HS-27A (cell line): ENCODE measurements at places on chromosomes 1 and 21.

DNA sequence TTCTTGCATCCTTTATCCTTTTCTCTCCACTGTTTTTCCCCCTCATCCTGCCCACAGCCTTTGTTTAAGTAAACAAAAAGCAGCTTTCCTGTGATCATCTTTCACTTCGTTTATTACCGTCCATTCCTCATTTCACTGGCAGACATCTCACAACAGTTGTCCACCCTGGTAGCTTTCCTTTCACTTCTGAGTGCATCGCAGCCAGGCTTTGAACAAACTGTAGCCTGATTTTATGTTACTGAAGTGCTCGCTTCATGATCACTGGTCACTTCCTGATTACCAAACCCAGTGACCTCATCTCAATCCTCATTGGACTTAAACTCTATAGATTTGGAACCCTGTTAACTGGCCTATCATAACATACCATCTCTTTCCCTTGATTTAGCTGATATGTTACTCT, 67.7 kb downstream of the SDCCAG8 start:
- DNase-seq = no peak

DNA sequence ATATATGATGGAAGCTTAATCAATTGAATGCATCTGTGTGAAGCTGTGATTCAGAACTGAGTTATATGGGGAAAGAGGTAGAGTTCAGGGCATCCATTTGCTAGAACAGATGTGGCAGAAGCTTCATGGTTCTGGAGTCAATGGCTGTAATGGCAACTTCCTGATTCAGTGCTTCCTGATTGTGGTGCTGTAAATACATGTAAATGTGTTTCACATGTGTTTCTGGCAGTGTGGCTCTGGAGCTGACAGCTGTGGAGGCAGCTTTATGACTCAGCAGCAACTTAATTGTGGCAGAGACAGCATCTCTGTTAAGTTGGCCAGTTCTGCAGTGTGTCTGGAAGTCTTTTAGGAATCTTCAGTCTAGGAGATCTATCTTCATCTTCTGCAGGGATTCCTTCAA, 226.6 kb upstream of the ZRANB2 start:
- DNase-seq = no peak

DNA sequence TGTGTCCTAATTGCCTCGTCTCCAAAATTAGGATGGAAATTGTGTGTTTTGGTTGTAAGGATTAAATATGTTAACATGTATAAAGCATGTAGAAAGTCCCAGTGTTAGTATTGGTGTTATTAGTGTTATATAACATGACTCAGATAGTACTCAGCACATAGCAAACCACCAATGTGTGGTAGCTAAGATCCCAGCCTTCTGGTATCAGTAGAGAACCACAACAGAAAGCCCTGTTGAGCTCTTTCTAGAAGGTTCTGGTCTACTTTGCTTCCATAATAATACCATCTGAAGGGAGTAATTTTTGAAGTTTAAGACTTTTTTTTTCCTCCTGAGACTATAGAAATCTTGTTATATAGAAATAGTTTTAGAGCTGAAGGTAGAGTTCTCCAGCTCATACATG, 259.3 kb upstream of the SGIP1 start:
- no peak for DNase-seq

DNA sequence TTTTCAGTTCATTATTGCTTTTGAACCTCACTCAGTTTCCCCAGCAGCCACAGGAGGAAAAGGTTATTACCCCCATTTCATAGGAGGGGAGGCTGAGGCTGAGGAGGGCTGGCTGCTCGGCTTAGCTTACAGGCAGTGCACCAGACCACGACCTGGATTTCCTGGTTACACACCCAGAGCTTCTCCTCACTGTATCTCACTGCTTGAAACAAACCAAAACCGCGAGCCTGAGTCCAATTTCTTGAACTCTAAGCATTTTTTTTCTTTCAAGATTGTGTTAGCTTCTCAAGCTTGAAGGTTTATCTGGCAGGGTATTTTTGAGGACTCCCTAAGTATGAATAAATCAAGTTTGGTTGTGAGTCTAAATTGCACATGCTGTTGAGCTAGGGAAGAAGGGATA, 188.9 kb upstream of the EDN2 start:
- no peak for DNase-seq

DNA sequence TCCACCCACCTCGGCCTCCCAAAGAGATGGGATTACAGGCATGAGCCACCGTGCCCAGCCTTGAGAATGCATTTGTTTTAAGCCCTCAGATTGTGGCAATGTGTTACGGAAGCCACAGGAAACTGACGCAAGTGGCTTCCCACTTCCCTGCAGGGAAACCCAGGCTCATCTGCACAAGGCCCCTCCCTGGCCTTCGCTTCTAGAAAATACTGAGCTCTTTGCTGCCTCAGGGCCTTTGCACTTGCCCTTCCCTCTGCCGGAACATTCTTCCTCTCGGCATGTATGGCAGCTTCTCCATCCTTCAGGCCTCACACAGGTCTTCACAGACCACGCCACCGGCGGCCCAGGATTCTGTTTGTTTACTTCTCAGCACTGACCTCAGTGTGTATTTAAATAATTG, 137.0 kb upstream of the TMEM51 start:
- no peak for DNase-seq

DNA sequence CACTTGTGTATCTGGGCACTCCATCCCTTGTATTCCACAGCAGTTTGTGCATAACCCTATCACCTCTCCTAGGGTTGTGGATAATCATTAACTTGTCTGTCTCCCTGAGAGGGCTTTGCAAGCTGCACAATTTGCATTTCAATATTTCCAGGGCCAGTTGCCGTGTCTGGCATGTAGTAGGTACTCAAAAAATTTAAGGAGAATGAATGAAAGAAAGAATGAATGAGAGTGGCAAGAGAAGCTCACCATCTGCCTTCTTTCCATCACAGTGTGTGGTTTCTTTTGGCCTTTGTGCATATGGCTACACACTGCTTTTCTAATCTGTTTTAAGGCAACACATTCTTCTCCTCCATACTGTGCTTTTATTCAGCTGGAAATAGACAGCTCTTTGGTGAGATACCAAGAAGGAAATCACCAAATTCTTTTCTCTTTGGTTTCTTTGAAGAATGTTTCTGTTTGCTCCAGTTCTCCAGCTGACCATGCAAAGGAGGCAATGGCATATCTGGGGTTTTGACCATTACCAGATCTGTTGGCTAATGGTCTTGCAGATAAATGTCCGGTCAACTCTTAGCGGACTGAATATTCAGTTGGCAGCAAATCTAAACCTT, 49.4 kb downstream of the NGF start:
- no peak for DNase-seq

DNA sequence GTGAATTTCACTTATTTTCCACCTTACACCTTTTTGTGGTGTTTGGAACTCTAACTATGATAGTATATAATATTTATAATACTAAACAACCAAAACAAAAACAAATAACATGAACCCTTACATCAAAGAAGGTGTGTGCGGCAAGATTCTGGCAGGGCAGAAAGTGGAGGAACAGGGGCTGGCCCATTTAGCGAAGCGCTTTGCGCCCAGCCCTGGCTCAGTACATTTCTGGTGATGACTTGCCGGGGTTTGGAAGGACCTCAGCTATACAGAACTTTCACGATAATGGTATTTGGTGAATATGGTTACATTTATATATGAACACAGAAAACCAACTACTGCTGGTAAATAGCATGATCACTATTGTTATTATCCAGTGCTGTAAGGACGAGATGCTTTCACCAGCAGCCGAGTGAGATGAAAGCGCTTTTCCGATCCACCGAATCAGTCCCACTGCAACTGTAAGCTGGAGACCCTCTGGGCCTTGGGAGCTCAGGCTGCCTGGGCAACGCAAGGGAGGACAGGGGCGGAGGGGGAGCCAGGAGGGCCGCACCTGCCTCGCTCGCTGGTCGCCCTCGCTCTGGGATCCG, 63.9 kb downstream of the CD247 start:
- DNase-seq = no peak

GRCh38 chr1:53145051-53145600, 2.7 kb upstream of the SLC1A7 start:
- DNase-seq = no peak

DNA sequence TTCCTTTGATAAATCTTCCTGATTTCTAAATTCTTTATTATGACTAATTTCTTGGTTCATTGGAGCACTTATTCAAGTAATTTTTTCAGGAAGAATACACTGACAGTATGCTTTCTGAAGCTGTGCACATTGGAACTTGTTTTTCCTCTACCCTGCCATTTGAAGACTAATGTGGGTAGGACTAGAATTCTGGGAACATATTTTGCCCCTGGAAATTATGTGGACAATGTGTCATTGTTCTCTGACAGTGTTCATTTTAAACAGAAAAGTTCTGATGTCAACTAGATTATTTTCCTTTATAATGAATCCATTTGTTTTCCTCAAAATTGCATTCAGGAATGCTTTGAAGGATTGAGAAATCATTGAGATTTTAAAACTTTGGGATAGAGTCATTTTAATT, 34.8 kb upstream of the ST6GALNAC5 start:
- no peak for DNase-seq

DNA sequence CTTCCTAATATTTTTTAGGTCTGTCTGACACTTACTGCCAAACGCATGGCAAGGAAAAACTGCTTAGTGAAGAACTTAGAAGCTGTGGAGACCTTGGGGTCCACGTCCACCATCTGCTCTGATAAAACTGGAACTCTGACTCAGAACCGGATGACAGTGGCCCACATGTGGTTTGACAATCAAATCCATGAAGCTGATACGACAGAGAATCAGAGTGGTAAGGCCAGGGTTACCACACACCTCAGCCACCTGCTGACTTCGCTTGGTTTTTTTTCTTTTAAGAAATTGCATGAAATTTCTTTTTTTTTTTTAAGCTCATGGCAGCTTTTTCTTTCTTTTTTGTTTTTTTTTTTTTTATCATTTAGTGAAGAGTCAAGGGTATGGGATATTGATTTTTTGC, 17.2 kb downstream of the ATP1A1 start:
- no peak for DNase-seq

- no peak for DNase-seq
Measured at GRCh38 chr1:59401581-59401980, 104.7 kb downstream of the FGGY start.

- no peak for DNase-seq
Measured at GRCh38 chr1:205058853-205059252, 15.8 kb downstream of the CNTN2 start.

DNA sequence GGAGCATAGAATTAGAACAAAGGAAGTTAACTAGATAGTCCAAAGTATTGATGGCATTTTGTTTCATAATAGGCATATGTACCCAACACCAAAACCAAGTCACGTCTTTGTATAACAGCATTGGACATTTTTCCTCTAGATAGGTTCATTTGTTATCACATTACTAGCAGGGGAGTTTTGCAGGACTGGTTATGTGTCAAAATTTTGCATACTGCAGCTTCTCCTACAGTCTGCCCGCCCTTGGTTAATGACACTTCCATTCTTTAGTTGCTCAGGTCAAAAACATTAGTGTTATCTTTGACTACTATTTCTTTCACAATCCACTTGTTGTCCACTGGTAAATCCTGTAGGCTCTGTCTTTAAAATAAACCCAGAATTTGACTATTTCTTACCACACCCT, 8.9 kb downstream of the CAPZA1 start:
- DNase-seq = no peak

DNA sequence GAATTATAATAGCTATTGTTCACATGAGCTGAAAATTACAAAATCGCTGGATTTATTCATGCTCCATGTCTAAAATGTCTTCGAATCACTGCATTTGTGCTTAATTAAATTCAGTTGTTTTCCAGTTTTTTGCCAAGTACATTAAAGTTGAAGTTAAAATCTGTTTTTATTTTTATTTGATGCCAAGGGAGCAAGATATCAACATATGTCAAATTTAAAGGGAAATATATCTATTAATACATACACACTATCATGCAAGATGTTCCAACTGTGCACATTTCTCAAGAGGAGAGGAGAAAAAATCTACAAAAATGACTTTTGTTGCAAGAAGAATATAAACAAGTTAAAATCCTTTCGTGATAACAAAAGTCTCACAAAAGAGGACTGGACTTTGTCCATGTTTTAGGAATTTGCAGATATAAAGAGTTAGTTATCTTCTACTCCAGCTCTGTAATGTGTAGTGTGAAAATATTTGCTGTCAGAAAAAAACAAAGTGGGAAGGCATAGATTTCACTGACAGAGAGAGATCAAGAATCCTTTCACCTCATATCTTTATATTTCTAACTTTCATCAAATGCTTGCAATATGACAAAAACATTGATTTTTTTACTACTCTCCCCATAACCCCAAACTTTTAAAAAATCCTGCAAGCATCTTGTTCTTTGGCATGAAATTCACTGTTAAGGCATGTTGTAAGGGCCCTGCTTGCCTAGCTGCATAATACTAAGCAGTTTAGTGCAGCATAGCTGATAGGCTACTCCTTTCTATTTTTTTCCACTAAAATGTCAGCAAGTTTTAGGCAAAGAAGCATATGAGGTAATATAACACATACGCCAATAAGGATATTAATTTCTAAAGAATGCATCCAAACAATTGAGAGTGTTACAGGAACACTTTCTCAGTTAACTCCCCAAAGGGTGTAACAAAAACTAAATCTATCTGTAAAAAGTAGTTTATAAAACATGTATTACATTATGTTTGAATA, 340.2 kb upstream of the ADAMTS5 start:
- DNase-seq = no peak

DNA sequence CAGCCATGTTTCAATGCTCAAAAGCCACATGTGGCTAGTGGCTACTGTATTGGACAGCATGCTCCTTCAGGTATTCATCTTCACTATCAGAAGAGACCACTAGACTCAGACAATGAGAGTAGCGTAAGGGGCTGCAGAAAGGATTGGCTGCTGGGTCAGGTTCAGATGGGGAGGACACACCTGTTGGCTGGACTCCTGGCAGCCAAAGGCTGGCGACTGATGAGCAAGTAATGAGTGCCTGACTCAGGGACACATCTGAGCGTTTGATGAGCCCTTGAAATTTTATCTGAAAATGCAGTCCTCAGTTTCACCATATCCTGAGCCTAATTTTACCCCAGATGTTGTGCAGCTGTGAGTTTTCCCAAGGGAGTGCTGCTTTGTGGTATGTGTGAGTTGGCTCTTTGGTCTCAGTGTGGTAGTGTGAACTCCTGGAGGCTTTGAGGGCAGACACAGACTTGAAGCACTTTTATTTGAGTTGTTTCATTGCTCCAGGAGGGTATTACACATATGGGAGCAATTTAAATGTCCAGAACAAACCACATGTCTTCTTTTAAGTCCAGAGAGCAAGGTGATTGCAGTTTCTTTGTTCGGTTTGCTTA, 9.6 kb downstream of the ST6GALNAC3 start:
- DNase-seq = no peak

GRCh38 chr1:227917081-227917950, 30.4 kb downstream of the WNT9A start:
- no peak for DNase-seq

GRCh38 chr1:171403393-171403792, 81.9 kb upstream of the PRRC2C start:
- DNase-seq = no peak

DNA sequence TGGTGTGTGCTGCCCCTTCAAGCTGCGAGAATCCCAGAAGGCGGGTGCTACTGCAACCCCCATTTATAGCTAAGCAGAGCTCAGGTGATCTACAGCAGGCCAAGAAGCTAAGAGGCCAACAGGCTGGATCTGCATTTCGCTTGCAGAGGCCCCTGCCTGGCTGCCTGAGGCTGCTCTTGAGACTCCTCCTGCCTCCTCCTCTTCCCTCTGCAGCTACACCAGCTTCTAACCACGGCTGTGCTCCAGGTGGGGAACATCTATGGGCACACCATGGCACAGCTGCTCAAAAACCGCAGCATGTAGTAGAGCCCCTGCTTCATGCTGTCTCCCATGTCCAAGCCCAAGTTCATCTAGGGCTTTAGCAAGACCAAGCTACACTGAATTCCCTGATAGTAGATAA, 72.9 kb upstream of the ZNF678 start:
- DNase-seq = no peak

- no peak for DNase-seq
Measured at GRCh38 chr21:45098867-45099266, 24.5 kb downstream of the ADARB1 start.
